Thoracic aorta (tissue), 2 donors: ENCODE measurements at places on chromosomes 6 and 20.

GRCh38 chr6:140784573-140784972, 1348.2 kb upstream of the GJE1 start:
- DNase-seq, result no peak

GRCh38 chr20:23260181-23260840, 90.3 kb upstream of the NXT1 start:
- DNase-seq, result no peak

- no peak for DNase-seq
Observed at GRCh38 chr6:63066055-63066704, 145.1 kb upstream of the FKBP1C start.

GRCh38 chr20:40670253-40670652, 18.8 kb downstream of the MAFB start:
- no peak for DNase-seq

- no peak for DNase-seq
Observed at GRCh38 chr6:90502866-90503407, 83.9 kb downstream of the MAP3K7 start.

DNA sequence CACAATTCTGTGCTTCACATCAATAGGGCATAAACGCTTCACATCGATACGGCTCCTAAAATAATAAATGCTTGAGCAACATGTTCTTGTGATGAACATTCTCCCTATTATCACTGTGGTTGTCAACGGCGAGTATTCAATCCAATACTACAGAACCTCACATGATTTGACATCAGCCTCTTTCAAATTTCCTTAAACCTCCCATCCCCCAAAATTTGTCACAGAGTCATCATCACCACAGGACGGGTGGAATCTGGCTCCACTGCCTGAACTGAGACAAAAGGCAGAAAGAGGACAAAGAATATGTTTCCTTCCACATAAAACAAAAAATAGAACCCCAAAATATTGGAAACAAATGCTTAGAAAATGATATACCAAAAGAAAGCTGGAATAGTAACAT, 7.3 kb downstream of the THEMIS start:
- DNase-seq, result no peak

GRCh38 chr20:13085275-13085674, 76.5 kb downstream of the SPTLC3 start:
- no peak for DNase-seq

DNA sequence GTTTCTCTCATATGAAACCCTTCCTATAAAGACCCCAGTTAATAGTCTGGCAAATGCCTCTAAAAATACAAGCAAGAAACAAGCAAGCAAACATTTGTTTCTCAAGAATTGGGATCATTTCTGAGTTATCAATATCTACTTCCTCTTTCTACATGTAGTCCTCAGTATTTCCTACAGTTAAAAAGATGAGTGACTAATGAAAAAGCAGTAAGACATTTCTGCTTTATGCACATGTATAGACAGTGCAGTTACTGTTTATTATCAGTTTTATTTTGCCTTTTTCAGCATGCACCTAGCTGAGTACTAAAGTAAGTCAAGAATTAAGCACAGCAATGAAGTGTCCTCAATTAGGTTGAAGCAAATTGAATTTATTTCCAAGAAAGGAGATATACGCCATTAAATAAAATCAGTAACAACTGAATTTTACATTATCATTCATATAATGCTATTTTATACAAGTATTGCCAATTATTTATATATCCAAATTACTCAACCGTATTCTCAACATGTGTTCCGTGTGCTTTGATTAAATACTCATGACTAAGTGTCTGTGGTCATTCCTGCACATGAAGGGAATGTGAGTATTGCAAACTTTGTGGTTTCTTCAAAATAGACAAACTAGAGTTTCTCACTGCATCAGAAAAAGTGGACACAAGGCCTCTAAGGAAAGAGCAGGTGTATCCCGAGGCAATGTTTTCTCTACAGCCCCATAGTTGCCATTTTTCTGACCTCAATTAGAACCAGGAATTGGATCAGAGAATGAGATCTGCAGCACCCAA, 159.3 kb upstream of the MARCKS start:
- no peak for DNase-seq

- DNase-seq, result no peak
Observed at GRCh38 chr6:16742116-16742515, 19.1 kb downstream of the ATXN1 start.

GRCh38 chr20:37342231-37343177, 3.4 kb upstream of the SRC start:
- no peak for DNase-seq

DNA sequence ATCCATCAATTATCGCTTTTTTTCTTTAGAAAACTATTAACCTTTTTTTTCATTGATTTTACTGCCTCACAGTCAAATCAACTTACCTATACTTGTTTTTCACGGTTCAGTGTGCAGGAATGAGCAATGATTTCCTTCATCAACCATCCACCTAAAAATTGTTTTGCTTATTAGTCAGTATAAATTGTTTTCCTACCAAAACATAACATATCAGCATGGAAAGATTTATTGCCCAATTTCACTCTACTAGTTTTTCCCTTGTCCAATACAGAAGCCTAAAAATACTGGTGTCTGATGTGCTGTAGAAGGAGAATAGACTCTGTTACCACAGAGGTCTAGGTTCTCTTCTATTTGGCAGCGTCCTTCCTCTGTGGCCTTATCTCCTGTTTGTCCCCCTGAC, 558.2 kb upstream of the CITED2 start:
- no peak for DNase-seq

DNA sequence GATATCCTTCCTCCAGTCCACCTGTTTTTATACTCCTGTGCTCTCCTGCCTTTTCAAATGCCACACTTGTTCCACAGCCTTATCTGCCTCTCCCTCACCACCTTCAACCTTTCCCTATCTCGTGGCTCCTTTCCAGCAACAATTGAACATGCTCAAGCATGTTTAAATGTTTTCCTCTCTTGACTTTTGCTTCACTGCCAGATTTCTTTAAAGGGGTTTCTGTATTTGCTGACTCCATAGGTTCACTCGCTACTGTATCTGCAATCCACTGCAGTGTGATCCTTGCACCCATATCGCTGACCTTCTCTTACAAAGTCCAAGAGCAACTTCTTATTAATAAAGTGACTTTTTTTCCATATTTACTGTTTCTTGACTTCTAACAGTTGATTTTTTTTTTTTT, 11.2 kb upstream of the GMNN start:
- DNase-seq, result no peak

- no peak for DNase-seq
Observed at GRCh38 chr6:113587078-113587699, 270.0 kb upstream of the MARCKS start.

GRCh38 chr6:72621291-72622093, at the start of gene KCNQ5:
KCNQ5 (plus strand) TSS chr6:72622064.
- no peak for DNase-seq

- no peak for DNase-seq
Observed at GRCh38 chr20:34600892-34601653, 42.6 kb downstream of the MAP1LC3A start.

GRCh38 chr6:25485821-25486534, 166.0 kb upstream of the SCGN start:
- DNase-seq, result no peak

DNA sequence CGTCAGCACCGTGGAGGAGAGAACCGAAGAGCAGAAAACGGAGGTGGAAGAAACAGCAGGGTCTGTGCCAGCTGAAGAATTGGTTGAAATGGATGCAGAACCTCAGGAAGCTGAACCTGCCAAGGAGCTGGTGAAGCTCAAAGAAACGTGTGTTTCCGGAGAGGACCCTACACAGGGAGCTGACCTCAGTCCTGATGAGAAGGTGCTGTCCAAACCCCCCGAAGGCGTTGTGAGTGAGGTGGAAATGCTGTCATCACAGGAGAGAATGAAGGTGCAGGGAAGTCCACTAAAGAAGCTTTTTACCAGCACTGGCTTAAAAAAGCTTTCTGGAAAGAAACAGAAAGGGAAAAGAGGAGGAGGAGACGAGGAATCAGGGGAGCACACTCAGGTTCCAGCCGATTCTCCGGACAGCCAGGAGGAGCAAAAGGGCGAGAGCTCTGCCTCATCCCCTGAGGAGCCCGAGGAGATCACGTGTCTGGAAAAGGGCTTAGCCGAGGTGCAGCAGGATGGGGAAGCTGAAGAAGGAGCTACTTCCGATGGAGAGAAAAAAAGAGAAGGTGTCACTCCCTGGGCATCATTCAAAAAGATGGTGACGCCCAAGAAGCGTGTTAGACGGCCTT, 41.6 kb downstream of the ZBTB2 start:
- DNase-seq, result no peak

DNA sequence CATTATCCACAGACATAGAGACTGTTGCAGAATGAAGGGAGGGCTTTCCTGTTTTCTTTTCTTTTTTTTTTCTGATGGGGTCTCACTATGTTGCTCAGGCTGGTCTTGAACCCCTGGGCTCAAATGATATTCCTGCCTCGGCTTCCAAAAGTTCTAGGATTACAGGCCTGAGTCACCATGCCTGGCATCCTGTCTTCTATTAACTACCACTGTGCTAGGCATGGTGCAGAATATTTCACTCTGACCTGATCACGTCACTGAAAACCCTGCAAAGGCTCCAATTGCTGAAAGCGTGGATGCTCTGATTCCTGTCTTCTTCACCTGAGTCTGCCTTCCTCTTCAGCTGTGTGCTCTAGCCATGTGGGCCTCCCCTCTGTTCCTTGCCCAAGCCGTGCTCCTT, 8.5 kb upstream of the DNMT3B start:
- DNase-seq, result no peak

GRCh38 chr6:6639572-6639971, 51.1 kb downstream of the LY86 start:
- DNase-seq, result no peak

GRCh38 chr6:27866357-27867050, 45.7 kb downstream of the OR2B2 start:
- no peak for DNase-seq

DNA sequence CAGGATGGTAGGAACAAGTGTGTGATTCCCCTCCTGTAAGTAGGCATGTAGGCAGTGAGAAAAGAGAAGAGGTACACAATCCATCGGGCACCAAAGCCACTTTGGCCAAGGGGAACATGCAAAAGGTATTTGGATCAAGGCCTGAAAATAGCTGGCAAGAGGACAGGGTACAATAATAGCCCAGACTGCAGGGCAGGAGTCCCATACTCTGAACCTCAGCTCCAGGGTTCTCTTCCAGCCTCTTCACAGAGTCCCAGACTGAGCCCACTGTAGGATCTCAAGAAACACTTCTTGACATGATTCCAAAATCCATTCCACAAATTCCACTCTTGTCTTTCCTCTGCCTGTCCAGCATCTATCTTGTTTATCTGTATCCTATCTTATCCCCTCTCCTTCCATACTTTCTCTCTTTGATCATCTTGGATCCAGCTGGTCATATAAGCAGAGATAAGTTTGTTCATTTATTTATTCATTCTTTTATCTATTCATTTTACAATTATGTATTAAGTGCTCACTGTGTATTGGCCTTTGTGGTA, 19.7 kb downstream of the ACSS2 start:
- DNase-seq, result no peak

DNA sequence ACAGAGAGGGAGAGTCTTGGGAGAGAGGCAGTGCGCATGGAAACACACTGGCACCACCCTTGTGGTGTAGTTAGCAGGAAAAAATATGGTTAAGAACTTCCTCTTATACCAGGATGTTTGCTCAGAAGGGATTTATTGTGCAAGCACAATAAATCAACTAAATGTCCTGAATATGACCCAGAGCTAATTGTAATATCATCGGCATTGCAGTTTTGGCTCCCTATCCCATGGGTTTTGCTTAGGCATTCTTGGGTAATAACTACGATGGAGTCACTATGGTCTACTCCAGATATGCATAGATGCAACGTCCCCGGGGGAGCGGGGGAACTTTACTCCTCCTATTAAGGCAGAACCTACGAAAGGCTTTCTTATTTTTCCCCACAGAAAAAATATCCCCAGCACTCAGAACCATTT, 751.6 kb downstream of the EYS start:
- no peak for DNase-seq
